Stimulated activated CD4-positive, alpha-beta T cell treated with anti-CD3 and anti-CD28 coated beads, Interleukin-2, amount 100 ng/mL, for 4 hours (primary cell): ENCODE measurements at places on chromosomes 11 and 22.

GRCh38 chr22:45774001-45774670, 102.5 kb downstream of the ATXN10 start:
- no peak for DNase-seq

DNA sequence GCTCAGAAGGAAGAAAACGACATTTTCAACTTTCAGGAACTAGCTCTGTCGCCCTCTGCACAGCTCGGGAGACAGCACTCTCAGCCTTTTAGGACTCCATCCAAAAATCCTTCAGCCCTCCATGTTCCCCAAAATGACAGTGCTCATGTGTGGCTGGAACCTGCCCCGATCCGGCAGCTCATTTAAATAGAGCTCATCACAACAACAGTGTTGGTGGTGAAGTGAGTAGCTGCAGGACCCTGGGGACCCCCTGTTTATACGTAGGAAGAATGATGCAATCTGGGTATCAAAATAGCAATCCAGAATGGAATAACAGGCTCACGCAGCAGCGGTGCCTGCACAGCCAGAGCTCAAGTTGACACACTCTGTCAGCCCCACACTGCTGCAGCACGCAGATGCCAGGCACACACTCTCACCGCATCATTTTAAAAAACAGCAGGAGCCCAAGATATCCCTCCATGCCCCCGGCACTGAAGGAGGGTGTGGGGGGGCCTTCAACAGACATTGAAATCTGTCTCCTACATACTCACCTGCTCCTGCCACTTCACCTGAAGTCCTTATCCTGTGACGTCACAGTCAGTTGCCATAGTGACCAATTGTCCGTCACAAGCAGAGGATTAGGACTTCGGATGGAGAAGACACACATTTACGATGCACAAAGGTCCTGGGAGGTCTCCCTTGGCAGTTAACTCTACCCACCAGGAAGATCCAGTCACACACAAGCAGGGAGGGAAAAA, 24.0 kb downstream of the TRIM66 start:
- DNase-seq, result no peak

DNA sequence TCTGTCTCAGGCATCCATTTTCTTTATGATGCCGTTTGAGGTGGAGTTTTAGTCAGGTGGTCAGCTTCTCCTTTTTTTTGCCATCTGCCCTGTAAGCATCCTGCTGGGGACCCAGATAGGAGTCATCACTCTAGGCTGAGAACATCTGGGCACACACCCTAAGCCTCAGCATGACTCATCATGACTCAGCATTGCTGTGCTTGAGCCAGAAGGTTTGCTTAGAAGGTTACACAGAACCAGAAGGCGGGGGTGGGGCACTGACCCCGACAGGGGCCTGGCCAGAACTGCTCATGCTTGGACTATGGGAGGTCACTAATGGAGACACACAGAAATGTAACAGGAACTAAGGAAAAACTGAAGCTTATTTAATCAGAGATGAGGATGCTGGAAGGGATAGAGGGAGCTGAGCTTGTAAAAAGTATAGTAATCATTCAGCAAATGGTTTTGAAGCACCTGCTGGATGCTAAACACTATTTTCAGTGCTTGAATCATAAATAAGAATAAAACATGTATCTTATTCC, 10.9 kb upstream of the HBE1 start:
- peak; percentile 6 for DNase-seq

DNA sequence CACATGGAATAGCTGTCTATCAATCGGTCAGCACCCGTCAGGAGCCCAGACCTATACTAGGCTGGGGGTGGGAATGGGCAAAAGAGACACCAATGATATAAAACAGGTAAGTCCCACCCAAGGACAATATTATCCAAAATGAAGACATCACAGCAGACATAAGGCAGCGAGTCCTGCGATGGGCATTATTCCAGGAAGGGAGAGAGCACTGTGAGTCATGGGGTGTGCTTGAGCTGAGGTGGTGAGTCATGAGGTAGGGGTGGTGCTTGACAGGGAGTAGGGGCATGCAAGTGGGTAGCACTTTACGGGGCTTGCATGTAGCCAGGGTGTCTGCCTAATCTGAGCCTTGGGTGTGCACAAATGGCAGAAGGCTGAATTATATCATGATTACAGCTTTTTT, 605.0 kb upstream of the CADM1 start:
- DNase-seq, result no peak
